ENCODE measurements at places on chromosomes 13 and 19.

DNA sequence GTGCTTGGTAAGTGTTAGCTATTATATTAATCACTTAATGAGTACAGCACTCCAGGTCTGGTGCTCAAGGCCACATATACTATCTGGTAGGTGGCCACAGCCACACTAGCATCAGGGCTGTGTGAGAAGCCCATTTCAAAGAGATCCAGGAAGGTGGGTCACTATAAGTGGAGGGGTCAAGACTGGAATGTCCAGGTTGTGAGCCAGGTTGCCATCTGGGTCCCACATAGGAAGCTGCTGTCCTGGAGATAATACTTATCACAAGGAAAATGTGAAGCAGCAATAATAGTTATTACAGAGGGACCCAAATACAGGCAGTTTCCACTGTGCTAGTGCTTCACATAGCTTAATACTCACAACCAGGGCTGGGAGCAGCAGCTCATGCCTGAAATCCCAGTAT, 13.1 kb downstream of the C19orf47 start:
- no peak for DNase-seq

- no peak for DNase-seq
These were observed 107.1 kb downstream of the TM9SF2 start for GRCh38 chr13:99608345-99608744.

GRCh38 chr13:33164331-33164730, 121.2 kb downstream of the STARD13 start:
- no peak for DNase-seq

GRCh38 chr19:38700350-38700901, 43.8 kb downstream of the CAPN12 start:
- no peak for DNase-seq

- DNase-seq, result no peak
These were observed 48.3 kb upstream of the USP29 start for GRCh38 chr19:57071444-57071843.

DNA sequence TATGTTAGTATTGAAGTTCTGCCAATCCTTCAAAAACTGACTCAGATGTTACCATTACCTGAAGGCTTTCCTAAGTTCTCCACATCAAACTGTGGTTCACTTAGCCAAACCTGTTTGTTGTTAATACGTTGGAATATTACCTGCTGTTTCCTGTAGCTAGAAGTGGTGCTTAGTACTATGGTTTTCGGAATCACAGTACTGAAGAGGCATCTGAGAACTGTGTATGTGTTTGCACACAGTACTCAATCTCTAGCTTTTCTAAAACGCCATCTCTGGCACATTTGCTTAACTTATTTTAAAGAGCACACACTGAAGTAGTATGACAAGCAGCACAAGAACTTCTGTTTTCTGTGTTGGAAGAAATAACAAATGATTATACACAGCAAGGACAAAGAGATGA, 248.2 kb downstream of the SHISA2 start:
- DNase-seq, result no peak

All from DND-41 (cell line).